ENCODE measurements at places on chromosomes 7 and 10.

GRCh38 chr7:152158801-152159587, 133.5 kb downstream of the GALNT11 start:
- DNase-seq = no peak

DNA sequence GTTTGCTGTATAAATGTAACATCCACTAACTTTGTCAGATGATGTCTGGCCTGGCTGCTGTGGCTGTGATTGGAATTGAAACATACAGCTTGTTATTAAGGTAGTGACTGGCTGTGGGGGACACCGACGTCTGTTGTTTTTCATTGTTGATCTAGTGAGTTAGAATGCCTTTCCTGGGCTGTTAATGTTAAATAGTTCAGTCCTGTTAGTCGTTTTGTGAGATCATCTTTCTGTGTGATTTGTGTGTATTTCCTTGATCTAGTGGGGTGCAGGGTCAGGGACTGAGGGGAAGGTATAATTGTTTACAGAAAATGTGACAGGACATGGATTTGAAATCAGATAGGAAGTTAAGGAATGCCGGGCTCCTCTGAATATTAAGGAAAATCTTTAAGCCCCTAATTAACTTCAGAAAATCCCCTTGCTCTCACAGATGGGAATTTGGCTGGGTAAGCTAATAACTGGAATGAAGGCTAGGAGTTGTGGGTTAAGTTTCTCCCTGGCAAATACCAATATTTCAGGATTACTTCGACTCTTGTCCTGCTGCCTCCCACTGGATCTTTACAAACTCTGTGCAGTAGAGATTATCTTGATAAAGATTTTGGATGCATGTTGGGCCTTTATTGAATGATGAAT, 163.1 kb downstream of the AUTS2 start:
- DNase-seq = no peak

GRCh38 chr7:101164071-101164840, 1.1 kb downstream of the VGF start:
- DNase-seq = peak; percentile 85

- no peak for DNase-seq
Observed at GRCh38 chr7:48563334-48563733, 361.0 kb upstream of the CDC14C start.

DNA sequence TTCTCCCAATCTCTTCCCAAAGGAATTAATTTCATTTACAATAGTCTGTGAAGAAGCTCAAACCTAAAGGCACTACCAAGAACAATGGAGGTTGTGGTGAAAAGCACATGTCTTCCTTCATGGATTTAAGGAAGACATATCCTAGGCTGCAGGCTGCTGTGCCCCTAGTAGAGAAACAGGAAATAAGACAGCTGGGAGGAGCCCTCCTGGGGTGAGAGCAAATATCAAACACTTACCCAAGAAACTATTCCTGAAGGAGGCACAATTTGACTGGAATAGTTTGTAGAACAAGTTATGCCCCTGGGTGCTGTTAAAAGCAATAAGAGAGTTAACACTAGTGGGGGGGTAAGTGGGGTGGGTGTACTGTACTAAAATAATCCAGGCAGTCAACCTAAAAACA, 30.1 kb downstream of the PDZD8 start:
- peak; percentile 27 for DNase-seq

DNA sequence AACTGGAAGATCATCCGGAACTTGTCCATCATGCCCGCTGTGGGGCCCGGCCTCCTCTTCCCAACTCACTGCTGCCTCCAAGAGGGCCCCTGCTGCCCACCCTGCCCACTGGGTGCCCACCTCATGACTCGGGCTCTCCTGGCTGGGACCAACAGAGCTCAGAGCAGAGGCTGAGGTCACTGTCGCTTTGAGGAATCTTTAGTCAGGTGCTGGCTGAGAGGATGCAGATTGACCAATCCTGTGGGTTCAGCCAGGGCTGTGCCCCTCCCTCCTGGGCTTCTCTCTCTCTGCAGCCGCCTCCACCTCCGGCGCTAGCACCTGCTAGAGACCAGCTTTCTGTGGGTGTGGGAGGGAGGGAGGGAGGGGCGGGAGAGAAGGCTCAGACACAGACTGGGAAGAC, at the start of gene CALHM1:
Gene CALHM1, minus strand, starts transcription at position 181 of the 400 bp plus-strand sequence. Its CDS starts 149 bp downstream, at position 32.
- peak; percentile 74 for DNase-seq

DNA sequence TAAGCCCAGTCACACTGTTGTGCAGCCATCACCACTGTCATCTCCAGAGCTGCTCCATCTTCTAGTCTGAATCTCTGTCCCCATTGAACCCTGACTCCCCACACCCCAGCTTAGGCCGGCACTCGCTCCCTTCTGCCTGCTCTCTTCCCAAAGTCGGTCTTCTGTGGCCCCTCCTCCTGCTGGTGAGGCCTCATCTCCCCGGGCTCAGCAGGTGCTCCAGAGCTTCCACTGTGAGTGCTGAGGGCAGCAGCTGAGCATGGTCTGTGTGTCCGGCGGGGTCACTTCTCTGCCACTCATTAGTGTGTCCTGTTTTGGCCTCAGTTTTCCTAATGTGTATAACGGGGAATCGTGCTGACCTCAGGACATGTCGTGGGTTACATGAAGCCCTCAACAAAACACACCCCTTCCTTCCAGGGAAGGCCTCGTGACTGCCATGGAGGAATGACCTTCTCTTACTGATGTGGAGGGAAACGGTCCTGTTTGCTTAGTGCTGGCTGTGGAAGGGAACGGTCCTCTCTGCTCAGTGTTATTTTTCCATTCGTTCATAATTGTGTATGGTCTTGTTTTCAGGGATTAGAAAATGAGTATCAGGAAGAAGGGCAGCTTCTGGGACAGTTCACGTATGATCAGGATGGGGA, 4.3 kb upstream of the GET4 start:
- no peak for DNase-seq

GRCh38 chr7:82674268-82674667, 230.7 kb upstream of the CACNA2D1 start:
- no peak for DNase-seq

GRCh38 chr10:100697070-100697469, 48.3 kb upstream of the PAX2 start:
- no peak for DNase-seq
